ENCODE measurements at places on chromosomes 2 and 18.

DNA sequence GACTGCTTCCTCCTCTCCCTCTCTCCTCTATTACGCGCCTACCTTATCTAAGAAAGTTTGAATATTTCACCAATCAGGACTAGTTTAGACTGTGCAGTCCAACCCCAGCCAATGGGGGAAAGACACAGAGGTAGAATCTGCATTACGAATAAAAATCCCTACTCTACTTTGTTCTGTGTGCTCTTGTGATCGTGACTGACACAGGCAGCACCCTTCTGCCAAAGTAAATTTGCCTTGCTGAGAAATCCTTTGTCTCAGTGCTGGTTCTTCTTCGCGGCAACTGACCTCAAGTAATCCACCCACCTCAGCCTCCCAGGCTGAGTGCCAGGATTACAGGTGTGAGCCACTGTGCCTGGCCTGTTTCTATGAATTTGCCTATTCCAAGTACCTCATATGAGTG lies 8.6 kb upstream of the CDCA7 start:
- H3K27me3 ChIP-seq: no peaks in the 10 kb centered on the region
- H3K4me3 ChIP-seq: no peak overlapping the region
- DNase-seq: no peak
- H3K4me1 ChIP-seq: no peaks in the 10 kb centered on the region
- no peak overlapping the region for H3K27ac ChIP-seq
- no peaks in the 10 kb centered on the region for H3K36me3 ChIP-seq

- H3K4me3 ChIP-seq: no peak overlapping the region
- H3K4me1 ChIP-seq: no peaks in the 10 kb centered on the region
- no peaks in the 10 kb centered on the region for H3K27me3 ChIP-seq
- DNase-seq: no peak
Observed at GRCh38 chr18:48367557-48367956, 41.6 kb downstream of the ZBTB7C start.

DNA sequence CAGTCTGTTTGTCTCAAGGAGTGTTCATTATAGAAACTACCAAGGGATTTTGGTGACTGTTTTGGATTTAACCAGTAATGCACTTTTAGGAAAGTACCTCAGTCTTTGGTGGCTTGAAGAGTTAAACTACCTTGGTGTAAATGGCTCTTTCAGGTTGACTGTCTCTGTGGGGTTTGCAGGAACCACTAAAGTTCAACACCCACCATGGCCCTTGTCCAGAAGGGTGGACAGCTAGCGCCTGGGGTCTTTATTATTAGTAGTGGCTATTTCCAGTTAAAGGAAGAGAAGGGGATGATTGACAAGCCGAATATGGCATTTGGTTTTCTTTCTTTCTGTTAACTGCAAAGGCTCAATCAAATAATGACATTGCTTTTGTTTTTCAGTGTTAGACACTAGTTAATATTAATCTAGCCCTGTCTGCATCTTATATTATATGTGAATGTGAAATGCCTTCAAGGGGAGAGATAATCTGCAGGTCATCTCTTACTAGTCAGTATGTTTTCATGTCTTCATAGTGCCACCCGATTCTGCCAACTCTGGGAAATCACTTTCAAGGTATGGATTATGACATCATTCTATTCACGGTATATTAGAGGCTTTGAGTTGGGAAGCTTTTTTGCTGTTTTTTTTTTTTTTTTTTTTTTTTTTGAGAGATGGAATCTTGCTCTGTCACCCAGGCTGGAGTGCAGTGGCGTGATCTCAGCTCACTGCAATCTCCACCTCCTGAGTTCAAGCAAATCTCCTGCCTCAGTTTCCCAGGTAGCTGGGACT lies 56.4 kb downstream of the MAP4K4 start:
- no peak for DNase-seq
- peaks cover 48% of the 10 kb centered on the region for H3K4me1 ChIP-seq
- H3K4me3 ChIP-seq: no peak overlapping the region
- no peaks in the 10 kb centered on the region for H3K36me3 ChIP-seq
- H3K27me3 ChIP-seq: no peaks in the 10 kb centered on the region

DNA sequence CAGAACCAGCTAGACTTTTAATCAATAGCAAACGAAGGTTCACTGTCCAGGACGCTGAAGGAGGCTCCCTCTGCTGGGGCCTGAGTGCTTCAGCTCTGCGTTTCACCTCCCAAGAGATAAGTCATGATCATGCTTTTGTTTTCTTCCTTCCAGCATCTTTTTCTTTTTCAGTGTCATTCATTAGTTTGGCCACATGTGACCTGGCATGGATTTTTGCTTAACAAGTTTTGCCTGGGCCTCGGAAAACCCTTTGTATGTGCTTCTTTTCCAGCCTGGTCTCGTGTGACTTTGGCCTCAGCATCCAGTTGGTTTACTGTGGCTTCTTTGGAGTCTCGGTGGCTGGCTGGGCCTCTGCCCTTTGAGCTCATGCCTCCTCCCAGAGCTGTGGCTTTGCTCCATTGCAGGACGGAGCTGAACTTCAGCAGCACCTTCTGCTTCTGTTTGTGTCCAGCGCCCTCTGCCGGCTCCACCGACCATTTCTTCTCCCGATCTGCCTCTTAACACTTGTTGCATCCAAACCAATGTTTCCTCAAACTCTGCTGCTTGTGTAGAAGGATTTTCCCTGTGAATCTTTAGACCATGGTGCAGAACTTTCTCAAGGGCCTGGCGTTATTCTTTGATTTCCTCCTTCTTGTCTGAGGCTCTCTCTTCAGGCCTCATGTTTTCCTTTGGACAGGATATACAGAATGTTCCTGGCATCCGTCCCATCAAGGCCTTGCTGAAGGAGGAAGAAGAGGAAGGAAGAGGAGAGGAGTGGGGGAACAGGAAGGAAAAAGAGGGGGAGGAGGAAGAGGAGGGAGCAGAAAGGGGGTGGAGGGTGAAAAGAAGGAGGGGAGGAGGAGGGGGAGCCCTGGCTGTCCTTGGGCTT lies 23.6 kb upstream of the HES6 start:
- peaks cover 15% of the 10 kb centered on the region for H3K4me1 ChIP-seq
- H3K36me3 ChIP-seq: no peaks in the 10 kb centered on the region
- DNase-seq: peak; percentile 93
- H3K27me3 ChIP-seq: no peaks in the 10 kb centered on the region

DNA sequence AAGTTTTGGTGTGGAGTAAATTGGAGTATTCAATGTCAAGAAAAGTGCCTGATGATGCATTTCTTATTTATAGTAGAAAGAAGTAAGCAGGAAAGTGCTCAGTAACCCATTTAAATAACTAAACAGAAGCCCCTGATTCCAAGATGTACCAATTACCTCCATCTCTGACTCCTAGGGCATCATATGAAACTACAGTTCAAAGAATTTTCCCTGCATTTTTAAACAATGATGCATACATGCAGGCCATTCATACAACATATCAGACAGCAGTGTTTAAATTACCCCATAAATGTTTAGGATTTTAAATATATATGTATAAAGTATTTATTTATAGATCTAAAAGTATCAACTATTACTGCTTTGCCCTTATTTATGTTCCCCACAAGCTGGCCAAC lies 36.2 kb downstream of the FTCDNL1 start:
- DNase-seq: no peak
- H3K36me3 ChIP-seq: no peaks in the 10 kb centered on the region
- H3K27me3 ChIP-seq: peaks cover 1% of the 10 kb centered on the region
- no peaks in the 10 kb centered on the region for H3K4me1 ChIP-seq

GRCh38 chr2:125874564-125874963 lies 781.4 kb upstream of the GYPC start:
- H3K4me1 ChIP-seq: no peaks in the 10 kb centered on the region
- no peak for DNase-seq
- H3K4me3 ChIP-seq: no peak overlapping the region
- no peaks in the 10 kb centered on the region for H3K36me3 ChIP-seq
- H3K27me3 ChIP-seq: no peaks in the 10 kb centered on the region

GRCh38 chr2:218019411-218020060 lies 16.7 kb upstream of the TNS1 start:
- no peak overlapping the region for H3K4me3 ChIP-seq
- no peak overlapping the region for H3K27ac ChIP-seq
- no peaks in the 10 kb centered on the region for H3K27me3 ChIP-seq

GRCh38 chr2:225120186-225120585 lies 77.9 kb upstream of the DOCK10 start:
- H3K4me3 ChIP-seq: no peak overlapping the region
- no peaks in the 10 kb centered on the region for H3K4me1 ChIP-seq
- H3K36me3 ChIP-seq: no peaks in the 10 kb centered on the region
- peaks cover 2% of the 10 kb centered on the region for H3K27me3 ChIP-seq

- DNase-seq: no peak
- no peaks in the 10 kb centered on the region for H3K27me3 ChIP-seq
- H3K4me1 ChIP-seq: no peaks in the 10 kb centered on the region
Observed at GRCh38 chr2:224360801-224361251, 41.1 kb downstream of the FAM124B start.

GRCh38 chr2:235754357-235755207 lies 260.7 kb downstream of the AGAP1 start:
- H3K4me1 ChIP-seq: no peaks in the 10 kb centered on the region
- no peak overlapping the region for H3K27ac ChIP-seq
- no peaks in the 10 kb centered on the region for H3K36me3 ChIP-seq
- H3K4me3 ChIP-seq: no peak overlapping the region

DNA sequence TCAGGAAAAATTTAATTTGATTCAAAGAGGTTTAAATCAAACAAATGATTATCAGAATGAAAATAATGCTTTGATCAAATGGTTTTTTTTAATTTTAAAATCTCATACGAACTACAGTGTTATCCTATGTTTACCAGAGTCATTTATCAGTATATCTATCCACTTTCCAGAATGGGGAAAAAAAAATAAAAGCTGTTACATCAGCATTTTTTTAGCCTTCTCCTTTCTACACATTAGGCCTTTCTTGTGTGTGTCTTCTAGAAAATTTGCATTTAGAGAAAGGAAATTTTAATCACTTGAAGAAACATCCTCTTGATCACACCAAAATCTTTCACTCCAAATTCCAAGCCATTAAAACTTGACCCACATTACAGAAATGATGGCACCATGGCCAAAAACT lies 608.9 kb upstream of the ID2 start:
- no peak overlapping the region for H3K27ac ChIP-seq
- H3K4me1 ChIP-seq: no peaks in the 10 kb centered on the region
- H3K36me3 ChIP-seq: no peaks in the 10 kb centered on the region
- DNase-seq: no peak

- no peaks in the 10 kb centered on the region for H3K36me3 ChIP-seq
- H3K4me3 ChIP-seq: no peak overlapping the region
- DNase-seq: no peak
- H3K27me3 ChIP-seq: no peaks in the 10 kb centered on the region
Observed at GRCh38 chr18:45201489-45201888, 413.8 kb upstream of the SLC14A2 start.

DNA sequence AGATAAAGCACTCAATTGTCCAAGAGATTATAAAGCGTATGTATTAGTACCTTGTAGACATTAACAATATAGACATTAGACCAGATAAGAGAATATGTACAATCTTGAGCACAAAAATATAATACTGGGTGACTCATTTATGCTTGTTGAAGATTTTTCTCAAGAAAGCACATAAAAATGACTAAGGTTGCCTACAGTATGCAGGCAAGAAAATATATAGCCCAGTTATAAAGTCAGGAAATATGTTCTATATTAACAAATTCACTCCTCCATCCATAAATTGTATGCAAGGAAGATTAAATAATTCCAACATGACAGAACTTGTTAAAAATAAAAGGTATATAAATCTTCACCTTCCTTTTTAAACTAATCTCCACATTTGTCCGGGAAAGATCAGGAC lies 356.4 kb upstream of the SLC39A10 start:
- H3K27ac ChIP-seq: no peak overlapping the region
- H3K36me3 ChIP-seq: no peaks in the 10 kb centered on the region
- no peak for DNase-seq
- H3K4me3 ChIP-seq: no peak overlapping the region
- H3K27me3 ChIP-seq: no peaks in the 10 kb centered on the region
- no peaks in the 10 kb centered on the region for H3K4me1 ChIP-seq

- DNase-seq: no peak
- no peak overlapping the region for H3K27ac ChIP-seq
- no peaks in the 10 kb centered on the region for H3K4me1 ChIP-seq
- no peaks in the 10 kb centered on the region for H3K36me3 ChIP-seq
- no peaks in the 10 kb centered on the region for H3K27me3 ChIP-seq
Observed at GRCh38 chr18:42854558-42854957, 260.9 kb downstream of the RIT2 start.

DNA sequence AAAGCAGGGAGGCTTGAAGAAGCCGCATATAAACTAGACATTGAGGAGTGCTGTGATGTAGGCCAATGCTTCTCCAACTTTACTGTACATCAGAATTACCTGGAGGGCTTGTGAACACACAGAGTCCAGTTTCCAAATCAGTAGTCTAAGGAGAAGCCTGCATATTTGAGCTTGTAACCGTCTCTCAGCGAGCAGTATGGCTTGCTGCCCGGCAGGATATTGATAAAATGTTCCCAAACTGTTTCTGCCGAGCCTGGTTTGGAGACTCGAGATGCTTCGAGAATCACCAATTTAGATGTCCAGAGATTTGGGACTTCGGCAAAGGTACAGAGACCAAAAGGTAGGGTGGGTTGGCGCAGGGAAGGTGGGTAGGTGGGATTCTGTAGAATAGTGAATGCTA lies 11.0 kb upstream of the RAB31 start:
- H3K4me1 ChIP-seq: peaks cover 10% of the 10 kb centered on the region
- DNase-seq: no peak
- no peaks in the 10 kb centered on the region for H3K36me3 ChIP-seq
- no peak overlapping the region for H3K4me3 ChIP-seq

DNA sequence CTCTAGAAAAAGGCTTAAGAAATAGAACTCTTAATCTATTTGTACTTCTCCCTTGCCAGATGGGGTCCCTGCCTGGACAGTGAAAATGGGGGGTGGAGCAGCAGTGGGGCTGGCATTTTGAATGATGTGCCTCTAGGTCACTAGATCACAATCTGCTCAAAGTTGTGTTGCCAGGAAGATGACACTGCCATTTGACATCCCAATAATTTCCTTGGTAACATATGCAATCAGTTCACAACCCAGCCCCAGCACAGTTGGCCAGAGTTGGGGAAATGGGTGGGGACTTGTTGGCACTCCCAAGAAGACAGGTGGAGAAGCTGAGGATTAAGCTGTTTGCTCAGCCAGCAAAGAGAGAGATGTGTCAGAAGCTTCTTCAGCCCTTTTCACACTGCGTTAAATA lies 558.3 kb upstream of the KLHL29 start:
- H3K4me1 ChIP-seq: no peaks in the 10 kb centered on the region
- no peak overlapping the region for H3K4me3 ChIP-seq
- no peak for DNase-seq
- no peak overlapping the region for H3K27ac ChIP-seq

Measured in endothelial cell of umbilical vein (primary cell).